ENCODE measurements at places on chromosomes 7 and 10.

- no peak for DNase-seq
Measured at GRCh38 chr7:47988496-47989386, 9.3 kb upstream of the HUS1 start.

DNA sequence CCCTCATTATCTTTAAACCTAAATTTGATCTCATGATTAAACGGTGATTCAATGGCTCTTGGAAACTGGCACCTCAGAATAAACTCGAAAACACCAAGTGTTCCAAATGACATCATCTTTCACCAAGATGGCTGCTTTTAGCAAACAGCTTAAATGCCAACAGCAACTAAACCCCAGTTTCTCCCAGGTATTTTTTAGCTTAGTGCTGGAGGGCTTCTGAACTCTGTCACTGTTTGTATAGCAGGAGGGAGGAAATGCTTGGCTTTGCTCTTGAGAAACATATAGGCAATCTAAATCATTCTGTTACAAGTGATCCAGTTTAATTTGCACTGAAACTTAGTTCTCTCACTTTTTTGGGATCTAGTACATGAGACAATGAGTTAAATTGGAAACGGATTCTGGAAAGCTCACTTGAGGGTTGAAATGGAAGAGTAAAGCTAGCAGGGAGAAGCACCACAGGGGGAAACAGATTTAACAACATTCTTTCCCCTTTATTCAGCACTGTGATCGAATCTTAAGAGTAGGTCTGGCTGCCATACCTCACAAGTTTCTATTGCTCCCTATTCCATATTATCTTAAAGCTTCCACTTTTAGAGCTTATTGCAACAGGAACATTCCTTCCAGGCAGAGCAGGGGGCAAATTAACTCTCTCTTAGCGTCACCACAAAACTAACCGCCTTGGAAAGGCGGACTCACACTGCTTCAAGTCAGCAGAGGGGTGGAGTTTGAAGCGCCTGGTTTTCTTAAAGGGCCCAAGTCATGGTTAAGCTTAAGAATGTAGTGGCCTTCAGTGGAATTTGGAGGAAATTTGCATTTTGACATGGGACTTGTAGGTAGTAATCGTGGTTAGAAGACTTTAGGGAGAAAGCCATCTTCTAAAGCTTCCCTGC, 1.8 kb upstream of the CCDC6 start:
- DNase-seq, result peak; percentile 20

- DNase-seq, result no peak
Measured at GRCh38 chr10:62016623-62017490, 115.4 kb downstream of the ARID5B start.

- DNase-seq, result no peak
Measured at GRCh38 chr7:46009211-46009610, 88.1 kb upstream of the IGFBP3 start.

DNA sequence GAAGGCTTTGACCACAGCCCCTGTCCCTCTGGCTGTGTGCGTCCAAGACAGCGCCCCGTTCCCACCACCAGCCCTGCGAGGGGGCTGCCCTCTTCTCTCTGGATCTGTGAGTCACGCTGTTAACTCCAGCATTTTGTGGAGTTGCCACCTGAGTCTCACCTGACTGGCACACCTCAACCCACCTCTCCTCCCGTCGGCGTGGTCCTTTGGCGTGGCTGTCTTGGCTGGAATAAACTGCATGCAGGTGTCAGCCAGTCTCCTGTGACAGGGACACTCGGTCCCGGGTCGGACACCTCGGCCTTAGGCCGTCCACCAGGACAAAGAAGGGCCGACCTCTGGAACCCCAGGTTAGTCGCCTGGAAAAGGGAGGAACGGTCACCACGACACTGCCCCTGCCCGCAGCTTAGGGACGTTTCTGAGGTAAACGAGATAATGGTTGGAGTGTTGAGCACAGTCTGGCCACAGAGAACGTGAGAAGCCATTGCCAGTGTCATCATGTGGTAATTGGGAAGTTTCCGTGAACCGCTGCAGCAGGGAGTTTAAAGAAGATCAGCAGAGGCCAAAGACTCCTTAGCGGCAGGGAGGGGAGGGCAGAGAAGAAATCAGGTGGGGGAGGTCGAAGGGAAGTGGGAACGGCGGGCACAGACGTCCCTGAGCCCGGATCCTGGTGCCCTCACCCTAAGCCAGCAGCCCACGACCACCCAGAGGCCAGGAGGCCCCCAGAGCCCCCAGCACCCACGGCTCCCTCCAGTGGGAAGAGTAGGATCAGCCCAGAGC, 73.6 kb upstream of the FAM20C start:
- no peak for DNase-seq
